Mesendoderm (in vitro differentiated cells): ENCODE measurements at places on chromosomes 7 and 10.
A peak's percentile ranks its signal among the peaks of the same experiment; 100 is the strongest.

DNA sequence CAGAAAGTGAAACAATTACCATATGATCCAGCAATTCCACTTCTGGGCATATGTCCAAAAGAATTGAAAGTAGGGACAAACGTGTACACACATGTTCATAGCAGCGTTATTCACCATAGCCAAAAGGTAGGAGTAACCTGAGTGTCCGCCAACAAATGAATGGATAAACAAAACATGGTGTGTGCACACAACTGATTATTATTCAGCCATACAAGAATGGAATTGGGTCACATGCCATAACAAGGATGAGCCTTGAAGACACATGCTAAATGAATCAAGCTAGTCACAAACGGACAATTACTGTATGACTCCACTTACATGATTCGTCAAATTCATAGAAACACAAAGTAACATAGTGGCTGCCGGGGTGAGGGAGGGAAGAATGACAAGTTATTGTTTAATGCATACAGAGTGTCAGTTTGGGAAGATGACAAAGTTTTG lies 4.1 kb upstream of the OIT3 start:
- DNase-seq = no peak

DNA sequence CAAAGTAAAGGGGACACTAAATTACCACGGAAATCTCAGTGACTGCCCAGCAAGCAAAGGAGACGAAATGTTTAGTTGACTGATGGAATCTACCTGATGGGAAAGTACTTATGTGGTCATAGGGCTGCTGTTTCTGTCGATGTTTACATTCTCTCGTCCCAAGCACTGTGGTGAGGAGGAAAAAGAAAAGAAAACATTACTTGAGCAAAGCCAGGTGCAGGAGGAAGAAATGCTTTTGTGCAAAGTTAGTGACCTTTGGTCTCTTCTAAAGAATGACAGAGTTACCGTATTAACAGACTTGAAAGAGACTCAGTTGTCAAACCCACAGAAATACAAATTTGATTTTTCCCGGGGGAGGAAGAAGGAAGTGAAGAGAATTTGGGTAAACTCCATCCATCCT lies 43.3 kb upstream of the FMC1 start:
- DNase-seq = no peak

GRCh38 chr7:152383341-152384234 lies 52.2 kb downstream of the KMT2C start:
- DNase-seq = no peak

DNA sequence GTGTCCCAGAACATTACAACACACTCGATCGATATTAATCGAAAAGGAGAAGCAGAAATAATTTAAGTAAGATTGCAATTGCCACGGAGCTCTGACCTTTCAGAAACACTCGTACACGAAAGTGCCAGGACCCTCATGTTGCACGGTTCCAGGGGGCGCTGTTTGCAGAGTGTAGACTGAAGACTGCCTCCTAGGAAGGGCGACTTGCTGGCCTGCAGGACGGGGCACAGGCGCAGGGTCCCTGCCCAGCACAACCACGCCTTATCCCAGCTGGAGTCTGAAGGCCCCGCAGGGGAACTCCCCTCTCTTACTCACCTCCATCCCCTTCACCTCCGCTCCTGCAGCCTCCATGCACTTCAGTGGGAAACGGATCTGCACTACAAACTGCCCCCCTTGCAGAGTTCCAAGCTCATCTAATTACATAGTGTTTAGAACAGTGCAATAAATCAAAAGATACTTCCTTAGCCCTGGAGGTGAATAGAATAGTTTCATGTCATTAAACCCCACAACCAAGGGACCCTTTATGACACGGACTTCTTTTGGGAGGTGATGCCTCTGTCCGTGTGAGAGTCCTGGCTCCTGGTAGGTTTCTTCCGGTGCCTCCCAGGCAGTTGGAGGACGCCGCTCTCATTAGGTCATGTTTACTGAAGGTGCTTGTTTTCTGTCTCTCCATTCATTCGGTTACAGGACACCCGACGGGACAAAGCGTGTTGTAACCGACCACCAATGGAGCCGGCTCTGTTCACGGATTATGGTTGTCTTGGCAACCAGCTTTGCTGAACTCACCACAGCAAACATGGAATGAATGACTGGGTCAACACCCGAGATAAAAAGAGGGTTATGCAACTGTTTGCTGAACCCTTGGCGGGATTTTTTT lies 262.2 kb downstream of the BAMBI start:
- DNase-seq = peak; percentile 99

DNA sequence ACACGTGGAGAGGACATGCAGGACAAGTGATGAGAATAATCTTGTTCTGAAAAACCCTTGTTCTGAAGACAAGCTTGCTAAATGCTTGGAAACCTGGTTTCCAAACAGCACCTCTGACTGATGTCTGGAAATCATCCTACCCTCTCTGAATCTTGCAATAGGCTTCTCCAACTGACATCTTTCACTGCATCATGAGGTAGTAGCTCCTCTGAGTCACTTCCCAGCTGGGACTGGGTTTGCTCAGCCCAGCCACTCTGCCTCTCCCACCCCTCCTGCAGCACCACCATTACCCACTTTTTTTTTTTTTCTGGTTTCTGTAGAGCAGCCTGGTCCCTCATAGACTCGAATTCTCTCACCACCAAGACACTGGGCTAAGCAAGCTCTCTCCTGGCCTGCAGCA lies 919.8 kb downstream of the GRID1 start:
- DNase-seq = no peak

GRCh38 chr7:5477723-5478531 lies 54.3 kb upstream of the TNRC18 start:
- DNase-seq = peak; percentile 79

DNA sequence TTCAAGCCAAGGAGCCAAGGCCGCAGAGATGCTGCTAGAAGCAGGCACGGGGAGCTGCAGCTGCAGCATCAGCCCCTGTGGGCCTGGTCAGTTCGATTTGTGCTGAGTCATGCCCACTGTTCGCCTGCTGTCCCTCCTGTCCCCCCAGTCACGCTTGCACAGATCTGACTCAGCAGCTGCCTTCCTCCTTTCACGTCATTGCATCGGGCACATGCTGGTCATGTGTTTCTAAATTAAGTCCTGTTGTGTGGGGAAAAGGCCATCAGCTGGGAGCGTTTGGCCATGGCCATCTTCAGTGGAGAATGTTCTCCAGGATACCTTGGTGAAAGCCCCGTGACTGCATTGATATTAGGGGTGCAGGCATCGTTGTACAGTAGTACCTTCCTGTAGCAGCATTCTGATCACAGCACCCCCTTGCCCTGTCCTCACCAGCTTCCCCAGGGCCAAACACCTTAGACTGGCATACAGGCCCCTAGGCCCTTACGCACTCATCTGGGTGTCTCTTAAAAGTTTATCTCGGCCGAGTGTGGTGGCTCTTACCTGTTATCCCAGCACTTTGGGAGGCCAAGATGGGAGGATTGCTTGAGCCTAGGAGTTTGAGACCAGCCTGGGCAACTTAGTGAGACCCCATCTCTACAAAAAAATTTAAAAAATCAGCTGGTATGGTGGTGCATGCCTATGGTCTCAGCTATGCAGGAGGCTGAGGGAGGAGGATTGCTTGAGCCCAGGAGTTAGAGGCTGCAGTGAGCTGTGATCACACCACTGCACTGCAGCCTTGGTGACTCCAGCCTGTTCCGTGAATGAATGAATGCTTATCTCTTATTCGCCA lies 23.2 kb downstream of the POR start:
- DNase-seq = peak; percentile 86

- no peak for DNase-seq
These were observed 579.3 kb downstream of the LRMDA start for GRCh38 chr10:76010703-76011102.

DNA sequence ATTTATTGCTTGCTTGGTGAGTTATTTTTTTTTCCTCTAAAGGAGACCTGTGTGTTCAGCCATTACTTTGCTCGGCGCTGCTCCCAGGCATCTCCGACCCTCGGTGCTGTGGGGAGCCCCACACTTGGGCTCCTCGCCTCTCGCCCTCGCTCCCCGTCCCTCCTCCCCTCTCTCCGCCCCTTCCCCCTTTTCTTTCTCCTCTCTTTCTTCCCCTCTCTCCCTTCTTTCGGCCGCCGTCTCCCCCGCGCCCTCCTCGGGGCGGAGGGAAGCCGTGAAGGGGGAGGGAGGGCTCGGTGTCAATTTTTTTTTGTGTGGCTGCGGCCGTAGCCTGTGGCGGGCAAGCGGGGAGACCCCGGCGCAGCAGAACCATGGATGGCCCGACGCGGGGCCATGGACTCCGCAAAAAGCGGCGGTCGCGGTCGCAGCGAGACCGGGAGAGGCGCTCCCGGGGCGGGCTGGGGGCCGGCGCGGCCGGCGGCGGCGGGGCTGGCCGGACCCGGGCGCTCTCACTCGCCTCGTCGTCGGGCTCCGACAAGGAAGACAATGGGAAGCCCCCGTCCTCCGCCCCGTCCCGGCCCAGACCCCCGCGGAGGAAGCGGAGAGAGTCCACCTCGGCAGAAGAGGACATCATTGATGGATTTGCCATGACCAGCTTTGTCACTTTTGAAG lies 1.1 kb downstream of the AUTS2 start:
- DNase-seq = peak; percentile 49

DNA sequence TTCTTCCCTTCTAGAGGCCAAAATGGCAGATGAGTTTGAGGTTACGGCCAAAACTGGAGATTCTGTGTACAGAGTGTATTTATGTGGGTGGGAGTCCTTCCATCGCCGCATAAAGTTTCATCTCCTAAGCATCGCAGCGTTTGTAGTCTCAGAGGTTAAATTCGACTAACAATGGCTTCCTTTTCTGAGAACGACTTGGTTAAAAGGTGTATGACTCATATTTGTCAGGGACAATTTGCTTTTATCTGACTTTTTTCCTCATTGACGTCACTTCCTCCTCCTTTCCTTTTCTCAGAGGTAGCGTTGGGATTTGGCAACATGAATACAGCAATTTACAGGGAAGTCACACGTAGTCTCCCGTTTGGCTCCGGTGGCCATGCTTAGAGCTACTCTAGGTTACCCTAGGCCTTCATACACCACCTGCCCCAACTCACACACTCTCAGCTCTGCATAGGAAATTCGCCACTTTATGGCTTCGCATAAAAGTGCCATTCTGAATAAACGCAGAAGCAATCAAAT lies 37.6 kb upstream of the TCF7L2 start:
- peak; percentile 35 for DNase-seq

DNA sequence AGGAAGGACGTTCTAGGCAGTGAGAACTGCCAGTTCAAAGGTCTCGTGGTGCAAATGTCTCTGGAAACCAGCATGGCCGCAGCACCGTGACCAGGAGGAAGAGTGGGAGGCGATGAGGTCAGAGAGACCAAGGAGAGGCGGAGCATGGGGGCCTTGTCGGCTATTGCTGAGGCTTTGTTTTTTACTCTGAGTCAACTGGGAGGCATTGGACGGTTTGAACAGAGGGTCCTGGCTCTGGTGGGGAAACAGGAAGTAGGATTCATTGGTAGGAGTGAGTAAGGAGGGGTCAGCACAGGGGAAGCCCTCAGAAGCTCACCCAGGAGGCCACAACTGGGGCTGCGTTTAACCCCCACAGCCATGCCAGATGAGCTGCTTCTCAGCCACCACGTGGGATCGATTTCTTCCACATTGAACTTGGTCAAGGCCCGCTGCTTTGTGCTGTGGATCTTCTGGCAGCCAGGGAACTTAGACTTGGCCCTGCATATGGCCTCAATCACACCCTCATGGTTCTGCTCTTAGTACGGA lies 22.2 kb upstream of the SH2B2 start:
- peak; percentile 20 for DNase-seq

GRCh38 chr10:44281662-44282061 lies 103.2 kb downstream of the CXCL12 start:
- no peak for DNase-seq

DNA sequence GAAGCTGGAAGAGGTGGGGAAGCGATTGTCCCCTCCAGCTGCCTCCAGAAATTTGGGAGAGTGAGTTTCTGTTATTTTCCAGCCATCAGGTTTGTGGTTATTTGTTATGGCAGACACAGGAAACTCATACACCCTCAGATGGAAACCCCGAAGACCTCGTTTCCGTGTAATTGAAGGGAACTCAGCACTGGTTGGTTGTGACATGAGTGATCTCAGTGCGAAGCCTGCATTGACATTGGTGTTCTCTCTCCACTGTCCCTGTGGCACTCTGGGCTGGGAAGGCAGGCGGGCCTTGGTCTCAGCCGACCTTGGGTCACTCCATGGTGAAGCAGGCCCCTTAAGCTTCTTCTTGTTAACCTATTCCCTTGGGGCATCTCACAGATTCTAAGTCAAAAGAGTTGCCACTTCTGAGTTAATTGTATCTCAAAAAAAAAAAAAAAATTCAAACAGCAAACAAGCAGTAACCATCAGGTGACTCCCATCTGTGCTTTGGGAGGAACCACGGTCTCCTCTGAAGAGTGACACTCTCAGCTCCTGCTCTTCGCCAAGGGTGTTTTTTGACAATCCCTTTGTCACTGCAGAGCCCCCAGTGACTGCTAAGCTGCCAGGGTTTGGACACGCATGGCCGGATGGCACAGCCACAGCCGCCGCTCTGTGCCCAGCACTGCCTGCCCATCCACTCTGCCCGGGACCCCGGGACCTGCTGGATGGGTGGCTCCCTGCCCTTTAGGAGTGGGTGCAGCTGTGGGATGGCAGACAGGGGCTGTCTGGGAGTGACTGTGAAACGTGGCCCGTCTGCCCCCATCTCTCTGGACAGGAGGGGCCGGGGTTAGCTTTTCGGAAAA lies 233.6 kb downstream of the PRPF18 start:
- DNase-seq = no peak

DNA sequence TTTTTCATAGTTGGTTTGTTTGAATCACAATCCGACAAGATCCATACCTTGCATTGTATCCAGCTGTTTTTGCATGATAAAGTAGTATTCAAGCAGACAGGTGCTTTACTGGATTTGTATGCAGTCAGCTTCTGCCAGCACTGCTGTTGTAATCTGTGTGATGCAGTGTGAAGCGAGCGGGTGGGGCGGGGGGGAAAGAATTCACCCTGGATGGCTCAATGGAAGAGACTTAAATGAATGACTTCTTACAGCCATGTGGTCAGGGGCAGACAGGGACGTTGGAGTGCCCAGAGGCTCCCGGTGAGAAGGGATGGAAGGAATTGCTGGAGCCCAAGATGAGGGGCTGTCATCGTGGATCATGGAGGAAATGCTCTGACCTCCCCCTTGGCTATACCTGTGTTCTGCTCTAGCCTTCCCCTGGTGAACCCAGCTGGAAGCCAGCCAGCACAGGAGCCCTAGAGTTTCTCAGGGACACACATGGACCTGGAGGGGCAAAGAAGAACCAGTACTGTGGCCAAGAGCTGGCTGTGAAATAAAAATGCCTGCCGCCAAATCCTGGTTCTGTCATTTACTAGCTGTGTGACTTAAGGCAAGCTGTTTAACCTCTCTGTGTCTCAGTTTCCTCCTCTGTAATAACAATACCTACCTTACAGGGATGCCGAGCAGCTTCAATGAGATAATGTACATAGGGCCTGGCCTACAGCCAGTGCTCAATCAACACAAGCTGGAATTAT lies 14.1 kb downstream of the NFE2L3 start:
- DNase-seq = no peak
